Stimulated activated CD8-positive, alpha-beta memory T cell treated with anti-CD3 and anti-CD28 coated beads, Interleukin-7, amount 100 ng/mL, for 48 hours (primary cell): ENCODE measurements at places on chromosomes 13 and 19.
A peak's percentile ranks its signal among the peaks of the same experiment; 100 is the strongest.

GRCh38 chr13:106941779-106942178, 373.8 kb upstream of the ARGLU1 start:
- DNase-seq = no peak

- no peak for DNase-seq
Observed at GRCh38 chr13:48144413-48145035, 49.6 kb upstream of the MED4 start.

- no peak for DNase-seq
Observed at GRCh38 chr13:110916301-110917142, 1.7 kb upstream of the ANKRD10 start.

DNA sequence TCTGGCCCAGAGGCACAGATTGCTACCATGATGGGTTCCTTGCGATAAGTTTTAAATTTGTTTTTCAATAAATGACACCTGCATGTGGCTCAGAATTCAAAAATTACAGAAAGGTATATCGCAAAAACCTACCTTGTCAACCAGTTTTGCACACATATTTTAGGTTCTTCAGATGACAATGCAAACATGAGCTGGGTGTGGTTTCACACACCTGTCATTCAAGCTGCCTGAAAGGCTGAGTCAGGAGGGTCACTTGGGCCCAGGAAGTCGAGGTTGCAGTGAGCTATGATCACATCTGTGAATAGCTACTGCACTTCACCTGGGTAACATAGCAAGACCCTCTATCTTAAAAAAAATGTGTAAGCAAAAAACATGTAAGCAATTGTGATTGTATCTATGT, 56.1 kb downstream of the DNM2 start:
- DNase-seq = no peak

GRCh38 chr13:30418075-30418716, 4.1 kb upstream of the UBE2L5 start:
- no peak for DNase-seq

DNA sequence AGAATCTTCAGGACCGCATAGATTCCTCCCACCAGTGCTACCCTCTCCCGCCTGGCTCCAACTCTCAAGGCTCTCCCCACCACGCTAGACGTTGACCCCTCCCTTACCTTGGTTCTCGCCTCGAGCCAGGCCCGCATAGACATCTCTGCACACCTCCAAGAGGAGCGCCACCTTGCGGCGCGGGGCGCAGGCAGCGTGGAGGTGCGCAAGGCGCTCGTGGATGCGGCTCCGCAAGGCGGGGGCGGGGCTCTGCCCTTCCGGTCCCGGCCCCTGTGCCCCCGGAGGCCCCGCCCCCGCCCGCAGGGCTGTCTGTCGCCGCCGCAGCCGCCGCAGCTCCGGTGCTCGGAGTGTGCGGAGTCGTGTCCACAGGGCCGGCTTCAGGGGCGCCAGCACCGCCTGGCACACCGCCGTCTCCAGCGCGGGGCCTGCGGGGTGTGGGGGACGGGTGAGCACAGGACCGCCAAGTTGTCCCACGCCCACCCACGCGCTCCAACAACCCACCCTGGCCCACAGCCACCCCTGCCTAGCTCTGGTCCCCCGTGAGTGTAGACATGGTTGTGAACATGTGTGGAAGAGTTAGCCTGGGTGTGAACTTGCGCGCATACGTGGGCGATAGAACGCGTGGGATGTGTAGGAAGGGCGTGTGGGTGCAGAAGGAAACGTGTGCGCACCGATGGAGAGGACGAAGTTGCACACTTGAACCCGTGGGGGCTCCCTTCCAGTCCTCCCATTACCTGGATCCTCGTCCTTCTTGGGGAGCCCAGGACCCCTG, 8.1 kb downstream of the RINL start:
- peak; percentile 87 for DNase-seq
